Prostate gland (tissue), 2 donors: ENCODE measurements at places on chromosomes 4 and X. TPM values are rescaled to one million over a fixed set of nuclear protein-coding genes. Genes with fewer than 3 reads are reported as not detected.
A peak's percentile ranks its signal among the peaks of the same experiment; 100 is the strongest.

DNA sequence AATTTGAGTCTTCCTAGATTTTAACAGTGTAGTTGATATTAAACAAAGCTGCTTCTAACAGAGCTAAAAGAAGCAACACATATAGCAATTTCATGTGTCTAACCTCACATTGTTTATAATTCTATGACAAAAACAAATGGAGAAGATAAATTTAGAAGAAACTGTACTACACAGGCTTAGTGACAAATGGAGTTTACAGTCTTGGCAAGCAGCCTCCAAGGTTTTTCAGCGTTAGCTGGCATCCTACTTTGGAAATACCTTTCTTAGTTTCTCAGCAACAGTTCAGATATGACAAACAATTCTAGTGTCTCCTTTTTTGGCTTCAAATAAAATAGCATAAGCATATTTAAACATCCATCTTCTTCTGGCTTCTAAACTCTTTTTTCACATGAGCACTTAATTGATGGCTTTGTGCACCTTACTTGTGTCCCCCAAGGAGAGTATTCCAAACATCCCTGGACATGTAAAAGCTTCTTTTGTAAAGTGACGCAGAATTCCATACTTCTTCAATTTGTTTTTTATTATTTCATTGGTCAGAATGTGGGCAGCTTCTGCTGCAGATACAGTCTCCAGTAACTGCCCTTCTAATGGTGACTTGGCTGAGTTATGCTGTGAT, 249.8 kb downstream of the ANTXR2 start:
- peak; percentile 71 for DNase-seq

DNA sequence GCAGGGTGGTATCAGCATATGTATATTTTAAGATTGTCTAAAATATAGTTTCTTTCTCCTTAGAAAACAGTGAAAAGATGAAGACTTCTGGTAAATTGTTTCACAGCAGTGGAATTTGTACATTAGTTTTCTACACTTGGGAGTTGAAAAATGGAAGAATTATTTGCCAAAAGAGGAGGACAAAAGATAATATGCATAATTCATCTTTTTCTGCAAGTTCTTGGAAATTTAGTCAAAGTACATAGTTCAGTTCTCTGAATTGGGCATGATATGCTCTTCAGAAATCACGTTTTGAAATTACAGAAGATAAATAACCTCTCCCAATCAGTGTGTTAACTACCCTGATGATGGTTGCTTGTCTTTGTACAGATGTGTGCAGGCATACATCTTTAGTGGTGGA, 47.0 kb downstream of the RBPJ start:
- DNase-seq = no peak

Gene FGD1
- 7.0 TPM for total RNA-seq

GRCh38 chrX:137565921-137566745, at the start of gene ZIC3:
ZIC3 (plus strand) TSS chrX:137566127; CDS start chrX:137566692, 565 bp downstream.
- DNase-seq = peak; percentile 19
